ENCODE measurements at places on chromosomes 2 and 18. TPM values are rescaled to one million over a fixed set of nuclear protein-coding genes. Genes with fewer than 3 reads are reported as not detected.

DNA sequence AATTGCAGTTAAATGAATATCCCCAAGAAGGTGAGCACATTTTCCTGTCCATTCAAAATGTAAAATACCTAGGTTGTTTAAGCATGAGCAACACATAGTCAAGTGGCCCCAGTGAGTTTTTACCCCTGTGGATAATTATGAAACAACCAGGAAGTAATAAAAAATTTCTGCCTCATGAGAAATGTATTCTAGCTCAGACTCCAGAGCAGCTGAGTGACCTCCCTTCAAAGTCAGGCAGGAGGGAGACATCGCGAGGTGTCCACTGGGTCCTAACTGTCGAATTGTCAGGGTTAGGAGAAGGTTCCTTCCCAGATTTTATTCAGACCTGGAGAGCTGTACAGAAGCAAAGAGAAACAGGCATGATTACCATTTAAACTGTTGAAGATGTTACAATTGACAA, 416.6 kb upstream of the SMIM21 start:
- no peaks in the 10 kb centered on the region for H3K36me3 ChIP-seq
- no peak for DNase-seq
- H3K27ac ChIP-seq: no peak overlapping the region
- no peak overlapping the region for H3K4me3 ChIP-seq
- H3K4me1 ChIP-seq: no peaks in the 10 kb centered on the region
- H3K27me3 ChIP-seq: no peaks in the 10 kb centered on the region

DNA sequence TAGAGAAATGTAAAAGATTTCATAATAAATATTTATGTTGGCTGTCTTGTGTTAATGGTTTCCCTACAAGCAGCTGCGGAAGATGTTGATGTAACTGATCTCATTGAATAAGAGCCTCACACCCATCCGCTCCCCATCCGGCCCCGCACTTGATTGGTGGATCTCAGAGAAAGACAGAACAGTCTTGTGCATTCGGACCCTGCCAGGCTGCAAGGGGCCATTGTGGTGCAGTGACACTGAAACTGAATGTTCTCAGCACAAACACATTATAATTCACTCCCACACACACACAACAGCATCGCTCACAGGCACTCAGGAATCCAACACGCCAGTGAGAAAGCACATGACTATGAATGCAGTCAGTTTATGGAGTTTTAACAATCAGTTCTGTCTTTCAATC, 47.8 kb downstream of the PRELID3A start:
- no peak overlapping the region for H3K27ac ChIP-seq
- no peak for DNase-seq
- no peaks in the 10 kb centered on the region for H3K4me1 ChIP-seq
- no peaks in the 10 kb centered on the region for H3K36me3 ChIP-seq
- H3K4me3 ChIP-seq: no peak overlapping the region
- H3K27me3 ChIP-seq: no peaks in the 10 kb centered on the region

DNA sequence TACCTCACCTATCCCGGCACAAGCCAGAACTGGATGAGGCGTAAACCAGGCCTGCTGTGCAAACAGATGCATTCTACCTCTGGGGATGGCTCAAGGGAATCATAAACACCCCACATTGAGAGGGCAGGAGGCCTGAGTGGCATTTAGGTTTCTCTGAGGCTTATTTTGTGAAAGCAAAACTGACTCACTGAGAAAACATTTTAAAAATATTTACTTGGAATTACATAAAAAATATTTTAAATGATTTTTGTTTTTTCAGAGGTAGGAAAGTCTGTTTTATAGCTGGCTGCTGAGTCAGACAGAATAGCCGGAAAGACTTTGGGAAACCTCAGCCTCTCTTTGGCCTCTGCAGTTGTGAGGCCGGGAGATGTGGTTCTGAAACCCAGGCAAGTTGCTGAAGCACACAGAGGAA, 244.1 kb downstream of the NCKAP5 start:
- H3K27me3 ChIP-seq: no peaks in the 10 kb centered on the region
- no peaks in the 10 kb centered on the region for H3K36me3 ChIP-seq
- no peaks in the 10 kb centered on the region for H3K4me1 ChIP-seq
- H3K27ac ChIP-seq: no peak overlapping the region
- DNase-seq: no peak
- H3K4me3 ChIP-seq: no peak overlapping the region

DNA sequence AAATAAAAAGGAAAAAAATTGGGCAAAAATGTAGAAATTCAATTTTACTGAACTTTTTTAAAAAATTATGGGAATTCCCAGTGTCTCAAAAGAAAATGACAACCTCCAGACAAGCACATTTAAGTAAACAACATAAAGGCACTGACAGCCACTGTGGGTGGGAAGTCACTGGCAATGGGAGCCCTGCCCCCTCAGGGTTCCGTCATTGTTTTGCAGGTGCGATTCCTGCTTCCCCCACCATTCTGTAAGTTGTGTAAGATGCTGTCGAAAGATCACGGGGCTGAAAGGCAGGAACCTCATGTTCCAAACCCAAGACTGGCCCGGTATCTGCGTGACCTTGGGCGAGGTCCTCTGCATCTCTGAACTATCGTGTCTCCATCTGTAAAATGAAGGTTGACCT, 15.8 kb upstream of the ASPRV1 start:
- no peak for DNase-seq
- H3K36me3 ChIP-seq: no peaks in the 10 kb centered on the region

DNA sequence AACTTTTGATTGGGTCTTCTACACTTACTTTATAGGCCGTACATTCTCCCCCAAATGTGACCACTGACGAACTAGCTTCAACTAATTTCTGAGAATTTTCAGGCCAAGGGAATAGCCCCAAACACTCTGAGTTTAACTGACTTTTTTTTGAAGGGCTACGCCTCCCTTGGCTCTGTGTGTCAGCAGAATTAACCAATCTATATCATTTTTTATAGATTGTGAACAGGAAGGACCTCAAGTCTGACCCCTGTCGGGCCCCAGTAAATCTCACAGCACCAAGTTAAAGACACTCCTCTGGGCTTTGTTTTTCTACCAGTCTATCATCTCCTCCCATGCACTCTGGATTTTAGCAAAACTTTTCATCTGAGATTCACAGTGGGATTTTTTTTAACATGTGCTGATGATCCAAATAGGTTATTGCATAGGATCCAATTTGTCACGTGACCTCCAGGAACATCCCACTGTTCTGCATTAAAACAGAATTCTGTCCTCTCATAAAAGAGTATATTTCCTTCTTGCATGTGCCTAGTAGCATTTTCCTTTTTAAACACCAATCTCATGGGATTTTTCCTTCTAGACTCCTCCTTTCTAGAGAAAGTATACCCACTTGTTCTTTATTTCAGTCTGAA, 307.1 kb downstream of the OSR1 start:
- H3K27me3 ChIP-seq: no peaks in the 10 kb centered on the region
- H3K4me1 ChIP-seq: no peaks in the 10 kb centered on the region
- no peak overlapping the region for H3K27ac ChIP-seq
- H3K4me3 ChIP-seq: no peak overlapping the region
- H3K36me3 ChIP-seq: no peaks in the 10 kb centered on the region

DNA sequence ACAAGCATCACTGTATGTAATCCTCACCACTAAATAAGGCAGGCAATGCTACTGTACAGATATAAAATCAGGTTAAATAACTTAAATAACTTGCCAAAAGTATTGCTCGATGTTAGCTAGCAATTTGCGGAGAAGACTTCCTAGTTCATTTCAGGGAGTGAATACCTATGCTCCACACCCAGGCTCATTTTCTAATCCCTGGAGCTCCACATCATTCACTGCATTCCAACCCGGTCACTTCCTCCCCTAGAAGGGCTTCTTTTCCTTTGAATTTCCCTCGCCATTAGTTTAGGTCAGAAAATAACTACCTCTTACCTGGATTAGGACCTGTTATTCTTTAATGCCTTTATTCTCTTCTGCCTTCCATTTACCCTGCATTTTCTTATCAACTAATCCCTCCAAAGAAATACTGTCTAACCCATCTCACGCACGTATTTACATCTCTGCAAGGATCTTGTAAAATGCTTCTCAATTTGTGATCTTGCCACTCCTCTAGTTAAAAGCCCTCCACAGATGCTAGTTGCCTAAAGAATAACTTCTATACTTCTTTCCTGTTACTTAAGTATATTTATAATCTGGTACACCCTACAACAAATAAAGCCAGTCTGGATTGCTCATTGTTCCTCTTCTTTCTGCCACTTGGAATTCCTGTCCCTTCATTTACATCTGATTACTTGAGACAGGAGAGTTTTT, 599.8 kb downstream of the NRXN1 start:
- H3K27ac ChIP-seq: no peak overlapping the region
- no peaks in the 10 kb centered on the region for H3K4me1 ChIP-seq
- H3K27me3 ChIP-seq: no peaks in the 10 kb centered on the region
- no peak overlapping the region for H3K4me3 ChIP-seq
- DNase-seq: no peak
- no peaks in the 10 kb centered on the region for H3K36me3 ChIP-seq

Gene MAL
- total RNA-seq: 1.3 TPM

GRCh38 chr2:56540916-56541315, 357.1 kb downstream of the CCDC85A start:
- no peaks in the 10 kb centered on the region for H3K36me3 ChIP-seq
- no peaks in the 10 kb centered on the region for H3K4me1 ChIP-seq
- no peaks in the 10 kb centered on the region for H3K27me3 ChIP-seq
- no peak overlapping the region for H3K27ac ChIP-seq

GRCh38 chr18:59884351-59884750, 15.4 kb upstream of the PMAIP1 start:
- H3K27me3 ChIP-seq: no peaks in the 10 kb centered on the region
- no peaks in the 10 kb centered on the region for H3K36me3 ChIP-seq
- no peak overlapping the region for H3K27ac ChIP-seq
- H3K4me1 ChIP-seq: no peaks in the 10 kb centered on the region
- no peak for DNase-seq

- DNase-seq: no peak
- H3K27ac ChIP-seq: no peak overlapping the region
- H3K27me3 ChIP-seq: no peaks in the 10 kb centered on the region
- no peak overlapping the region for H3K4me3 ChIP-seq
Observed at GRCh38 chr2:217849154-217849975, 153.4 kb downstream of the TNS1 start.

Gene ZFP36L2
- total RNA-seq: 46.3 TPM

DNA sequence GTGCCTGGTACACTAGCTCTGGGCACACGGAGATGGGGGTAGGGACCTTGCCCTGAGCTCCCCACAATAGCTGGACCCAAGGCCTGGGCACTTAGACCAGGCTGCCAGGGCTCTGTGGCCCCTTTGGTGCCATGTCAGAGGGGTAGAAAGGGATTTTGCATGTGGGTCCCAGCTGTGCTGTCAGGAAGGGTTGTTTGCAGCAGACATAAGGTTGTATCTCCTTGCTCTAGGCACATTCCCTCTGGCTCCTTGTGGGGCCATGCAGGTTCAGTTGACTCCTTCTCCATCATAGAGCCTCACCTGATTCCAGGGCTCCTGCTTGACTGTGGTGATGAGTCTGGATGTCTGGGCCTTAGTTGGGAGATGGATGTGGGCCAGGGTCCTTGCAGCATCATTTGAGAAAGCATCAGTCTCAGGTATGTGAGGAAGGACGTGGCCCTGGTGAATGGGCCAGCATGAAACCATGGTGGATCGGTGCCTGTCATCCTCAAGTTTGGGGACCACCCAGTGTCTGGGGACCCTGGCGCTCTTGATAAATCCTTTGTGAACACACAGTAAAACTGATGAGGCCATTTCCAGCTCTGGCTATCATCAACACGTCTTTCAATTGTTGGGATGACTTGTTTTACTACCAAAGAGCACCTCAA, 461.9 kb upstream of the HS6ST1 start:
- no peak for DNase-seq
- H3K4me1 ChIP-seq: no peaks in the 10 kb centered on the region
- H3K27ac ChIP-seq: no peak overlapping the region
- H3K27me3 ChIP-seq: peaks cover 8% of the 10 kb centered on the region

DNA sequence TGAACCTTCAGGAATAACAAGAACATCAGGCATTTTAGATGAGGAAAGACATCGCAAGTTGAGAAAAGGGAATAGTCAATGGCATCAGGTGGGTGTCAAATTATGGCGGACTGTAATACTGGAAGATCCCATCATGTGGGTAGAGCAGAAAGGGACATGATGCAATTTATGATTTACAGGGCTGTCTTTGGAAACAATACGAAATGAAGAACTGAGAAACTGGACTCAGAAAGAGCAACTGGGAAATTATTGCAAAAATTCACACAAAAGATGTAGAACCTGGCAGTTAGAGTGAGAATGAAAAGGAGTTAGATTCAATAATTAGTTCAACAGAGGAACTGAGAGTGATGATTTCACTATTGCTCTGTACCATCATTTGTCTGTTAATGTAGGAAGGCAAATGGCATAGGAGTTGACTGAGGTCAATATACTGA, 1635.0 kb upstream of the ACVR2A start:
- DNase-seq: no peak
- H3K4me1 ChIP-seq: no peaks in the 10 kb centered on the region
- H3K27me3 ChIP-seq: no peaks in the 10 kb centered on the region
- H3K27ac ChIP-seq: no peak overlapping the region

Gene CTIF
- total RNA-seq: 26.5 TPM

GRCh38 chr2:210493528-210493927, 17.0 kb upstream of the LANCL1 start:
- no peak overlapping the region for H3K27ac ChIP-seq
- no peaks in the 10 kb centered on the region for H3K27me3 ChIP-seq
- H3K36me3 ChIP-seq: no peaks in the 10 kb centered on the region
- no peak overlapping the region for H3K4me3 ChIP-seq
- no peaks in the 10 kb centered on the region for H3K4me1 ChIP-seq

GRCh38 chr2:152352616-152353015, 17.6 kb downstream of the FMNL2 start:
- no peaks in the 10 kb centered on the region for H3K4me1 ChIP-seq
- H3K4me3 ChIP-seq: no peak overlapping the region
- no peaks in the 10 kb centered on the region for H3K27me3 ChIP-seq
- DNase-seq: no peak
- H3K36me3 ChIP-seq: no peaks in the 10 kb centered on the region

GRCh38 chr2:160610041-160610440, 116.4 kb upstream of the RBMS1 start:
- peaks cover 3% of the 10 kb centered on the region for H3K27me3 ChIP-seq
- no peak for DNase-seq
- no peak overlapping the region for H3K27ac ChIP-seq
- no peaks in the 10 kb centered on the region for H3K36me3 ChIP-seq
- no peaks in the 10 kb centered on the region for H3K4me1 ChIP-seq

DNA sequence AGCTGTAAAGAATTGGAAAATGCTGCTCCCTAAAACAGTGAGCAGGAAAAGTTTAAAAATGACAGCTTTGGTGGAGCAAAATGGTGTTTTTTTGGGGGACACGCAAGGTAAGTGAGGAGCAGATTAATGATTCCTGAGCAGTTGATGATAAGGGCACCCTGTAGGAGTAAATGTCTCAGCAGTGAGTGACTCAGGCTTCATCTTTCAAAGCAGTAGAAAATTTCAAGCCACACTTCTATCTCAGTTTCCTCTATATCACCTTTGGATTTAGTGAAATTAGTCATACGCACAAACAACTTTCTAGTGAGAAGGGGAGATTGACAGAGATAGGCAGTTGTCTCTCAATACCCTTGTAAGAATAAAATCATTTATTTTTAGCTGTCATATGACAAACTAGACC, 709.0 kb upstream of the FAM98A start:
- H3K4me1 ChIP-seq: no peaks in the 10 kb centered on the region
- H3K4me3 ChIP-seq: no peak overlapping the region
- no peak for DNase-seq
- H3K27ac ChIP-seq: no peak overlapping the region

- H3K36me3 ChIP-seq: no peaks in the 10 kb centered on the region
- no peaks in the 10 kb centered on the region for H3K4me1 ChIP-seq
- peaks cover 11% of the 10 kb centered on the region for H3K27me3 ChIP-seq
- H3K27ac ChIP-seq: no peak overlapping the region
- no peak overlapping the region for H3K4me3 ChIP-seq
Observed at GRCh38 chr2:239773228-239774141, 251.7 kb downstream of the NDUFA10 start.

Data from Panc1 (cell line).